Spleen (tissue), 13 donors: ENCODE measurements at places on chromosomes 6 and 20.

GRCh38 chr6:7136859-7137334 is 29.1 kb downstream of the RREB1 start:
- peaks cover 67% of the 10 kb centered on the region for H3K4me1 ChIP-seq
- H3K36me3 ChIP-seq, result no peaks in the 10 kb centered on the region
- H3K27ac ChIP-seq, result peak overlapping the region; percentile 68
- DNase-seq, result peak; percentile 76
- H3K4me3 ChIP-seq, result no peak overlapping the region

DNA sequence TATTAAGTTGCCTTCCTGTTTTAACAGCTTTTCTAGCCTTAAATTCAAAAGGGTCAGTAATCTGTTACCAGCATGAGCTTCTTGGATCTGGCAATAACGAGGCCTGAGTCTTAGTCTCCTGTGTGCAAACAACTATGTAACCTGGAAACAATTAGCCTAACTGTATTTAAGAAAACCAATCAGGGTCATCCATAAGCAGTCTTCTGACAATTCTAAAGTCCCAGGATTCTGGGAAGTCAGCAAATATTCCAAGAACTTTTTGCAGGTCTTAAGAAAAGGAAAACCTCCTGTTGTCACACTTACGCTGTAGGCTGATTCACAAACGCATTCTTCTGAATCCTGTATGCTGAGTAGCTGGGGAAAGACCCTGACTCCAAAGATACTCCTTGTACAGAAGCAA is 90.4 kb downstream of the COL12A1 start:
- no peaks in the 10 kb centered on the region for H3K27me3 ChIP-seq
- H3K4me1 ChIP-seq, result no peaks in the 10 kb centered on the region
- no peak overlapping the region for H3K27ac ChIP-seq
- no peak overlapping the region for H3K4me3 ChIP-seq

- no peak overlapping the region for H3K27ac ChIP-seq
- DNase-seq, result no peak
- H3K4me3 ChIP-seq, result no peak overlapping the region
- H3K4me1 ChIP-seq, result no peaks in the 10 kb centered on the region
- no peaks in the 10 kb centered on the region for H3K27me3 ChIP-seq
These were observed 272.3 kb downstream of the TENT5A start for GRCh38 chr6:81480139-81480538.

GRCh38 chr6:159973951-159974350 is 5.1 kb downstream of the IGF2R start:
- no peak overlapping the region for H3K4me3 ChIP-seq
- H3K4me1 ChIP-seq, result peaks cover 90% of the 10 kb centered on the region
- H3K27ac ChIP-seq, result peak overlapping the region; percentile 53
- DNase-seq, result no peak
- no peaks in the 10 kb centered on the region for H3K27me3 ChIP-seq

- peak; percentile 84 for DNase-seq
- H3K27me3 ChIP-seq, result peaks cover 17% of the 10 kb centered on the region
- no peaks in the 10 kb centered on the region for H3K36me3 ChIP-seq
- peaks cover 26% of the 10 kb centered on the region for H3K4me1 ChIP-seq
These were observed 631 bp downstream of the PLCB1 start for GRCh38 chr20:8132484-8133309.

GRCh38 chr6:26554697-26555504 is 16.7 kb downstream of the HMGN4 start:
- no peaks in the 10 kb centered on the region for H3K36me3 ChIP-seq
- no peaks in the 10 kb centered on the region for H3K27me3 ChIP-seq
- H3K4me3 ChIP-seq, result peak overlapping the region; percentile 4
- peaks cover 14% of the 10 kb centered on the region for H3K4me1 ChIP-seq
- H3K27ac ChIP-seq, result peak overlapping the region; percentile 87
- no peak for DNase-seq

- H3K27ac ChIP-seq, result no peak overlapping the region
- no peaks in the 10 kb centered on the region for H3K27me3 ChIP-seq
- H3K36me3 ChIP-seq, result no peaks in the 10 kb centered on the region
- H3K4me1 ChIP-seq, result no peaks in the 10 kb centered on the region
- no peak for DNase-seq
These were observed 139.2 kb downstream of the LRRC1 start for GRCh38 chr6:53934023-53934422.

- H3K36me3 ChIP-seq, result no peaks in the 10 kb centered on the region
- H3K27ac ChIP-seq, result no peak overlapping the region
- peaks cover 22% of the 10 kb centered on the region for H3K4me1 ChIP-seq
These were observed 23.0 kb downstream of the ZBP1 start for GRCh38 chr20:57596998-57597939.

DNA sequence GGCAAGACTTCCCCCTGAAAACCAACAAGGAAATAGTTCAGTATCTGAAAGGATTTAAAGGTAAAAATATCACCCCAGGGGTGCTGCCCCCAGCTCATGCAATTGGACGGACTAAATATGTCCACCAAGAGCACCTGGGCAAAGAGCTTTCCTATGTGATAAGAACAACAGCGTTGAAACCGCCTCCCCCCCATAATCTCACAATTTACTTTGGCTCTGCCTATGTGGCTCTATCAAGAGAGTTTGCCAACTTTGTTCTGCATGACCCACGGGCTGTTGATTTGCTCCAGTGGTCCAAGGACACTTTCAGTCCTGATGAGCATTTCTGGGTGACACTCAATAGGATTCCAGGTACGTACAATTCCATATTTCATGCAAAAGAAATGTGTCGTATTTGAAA is 35.8 kb downstream of the GCNT2 start:
- no peak for DNase-seq
- H3K4me1 ChIP-seq, result peaks cover 42% of the 10 kb centered on the region
- H3K4me3 ChIP-seq, result no peak overlapping the region
- H3K27ac ChIP-seq, result no peak overlapping the region

DNA sequence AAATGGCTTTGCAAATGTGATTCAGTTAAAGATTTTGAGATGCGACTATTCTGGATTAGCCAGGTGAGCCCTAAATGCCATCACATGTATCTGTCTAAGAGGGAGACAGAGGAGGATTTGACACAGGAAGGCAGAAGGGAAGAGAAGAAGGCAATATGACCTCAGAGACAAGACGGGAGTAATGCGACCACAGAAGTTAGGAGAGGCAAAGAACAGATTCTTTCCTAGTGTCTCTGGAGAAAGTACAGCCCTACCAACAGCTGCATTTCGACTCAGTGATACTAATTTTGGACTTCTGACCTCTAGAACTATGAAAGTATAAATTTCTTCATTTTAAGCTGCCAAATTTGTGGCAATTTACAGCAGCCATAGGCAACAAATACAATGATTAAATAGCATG is 24.2 kb upstream of the TPD52L1 start:
- H3K36me3 ChIP-seq, result no peaks in the 10 kb centered on the region
- no peaks in the 10 kb centered on the region for H3K4me1 ChIP-seq
- H3K27me3 ChIP-seq, result no peaks in the 10 kb centered on the region
- H3K27ac ChIP-seq, result no peak overlapping the region
- H3K4me3 ChIP-seq, result no peak overlapping the region
- no peak for DNase-seq

DNA sequence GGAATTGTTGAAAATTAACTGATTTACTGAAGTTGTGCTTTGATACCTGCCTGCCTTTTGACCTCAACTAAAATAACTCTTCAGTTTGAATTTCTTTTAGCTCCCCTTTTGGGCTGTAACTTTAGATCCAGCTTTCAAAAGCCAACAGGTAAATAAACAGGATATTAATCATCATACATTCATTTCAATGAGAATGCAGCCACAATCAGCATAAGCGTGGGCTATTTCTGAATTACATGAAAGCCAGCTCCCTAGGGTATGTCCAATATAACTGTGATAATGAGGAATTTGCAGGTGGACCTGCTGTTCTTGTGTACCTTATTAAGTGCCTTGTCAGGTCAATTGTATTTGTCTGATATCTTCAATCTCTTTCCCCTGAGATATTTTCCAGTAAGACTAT is 830.6 kb downstream of the KIF16B start:
- H3K4me1 ChIP-seq, result no peaks in the 10 kb centered on the region
- no peaks in the 10 kb centered on the region for H3K36me3 ChIP-seq

DNA sequence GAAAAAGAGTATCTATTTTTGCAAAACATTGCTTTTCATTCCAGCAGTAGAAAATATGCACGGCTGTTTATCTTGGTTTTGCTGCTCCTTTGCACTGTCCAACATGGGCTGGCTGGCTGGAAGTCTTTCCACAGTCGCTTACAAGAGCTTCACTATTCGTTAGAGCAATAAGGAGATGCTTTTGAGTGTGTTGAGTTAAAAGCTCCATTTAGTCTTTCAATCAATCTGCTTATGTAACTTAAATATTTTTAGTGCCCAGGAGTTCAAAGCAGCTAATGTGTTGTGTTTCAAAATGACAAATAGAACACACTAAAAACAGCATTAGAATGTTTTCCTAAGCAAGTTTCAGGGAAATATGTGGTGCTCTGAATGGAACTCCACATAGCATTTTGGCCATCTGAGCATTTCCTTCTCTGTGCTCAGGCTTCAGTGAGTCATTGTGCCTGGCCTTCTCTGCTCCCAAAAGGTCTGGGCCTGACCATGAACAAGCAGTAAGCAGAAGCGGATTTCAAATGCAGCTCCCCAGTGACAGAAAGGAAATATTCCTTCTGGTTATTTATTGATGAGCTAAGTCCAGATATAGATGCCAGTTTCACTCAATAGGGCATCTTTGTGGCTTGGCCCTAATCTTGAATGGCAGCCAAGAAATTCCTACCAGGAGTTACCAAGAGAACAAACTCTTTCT is 580.3 kb downstream of the TENT5A start:
- H3K27me3 ChIP-seq, result no peaks in the 10 kb centered on the region
- no peak overlapping the region for H3K4me3 ChIP-seq
- H3K36me3 ChIP-seq, result no peaks in the 10 kb centered on the region

- H3K27me3 ChIP-seq, result no peaks in the 10 kb centered on the region
- H3K36me3 ChIP-seq, result no peaks in the 10 kb centered on the region
- H3K4me1 ChIP-seq, result no peaks in the 10 kb centered on the region
These were observed 231.4 kb downstream of the CD109 start for GRCh38 chr6:73927421-73927820.

GRCh38 chr6:49775043-49775442 is 12.0 kb downstream of the PGK2 start:
- no peak overlapping the region for H3K27ac ChIP-seq
- H3K4me1 ChIP-seq, result no peaks in the 10 kb centered on the region
- H3K4me3 ChIP-seq, result no peak overlapping the region
- H3K36me3 ChIP-seq, result no peaks in the 10 kb centered on the region
- H3K27me3 ChIP-seq, result no peaks in the 10 kb centered on the region

- no peak overlapping the region for H3K27ac ChIP-seq
- H3K4me3 ChIP-seq, result no peak overlapping the region
- H3K27me3 ChIP-seq, result no peaks in the 10 kb centered on the region
- no peaks in the 10 kb centered on the region for H3K36me3 ChIP-seq
These were observed 102.0 kb downstream of the ADGRB3 start for GRCh38 chr6:68737061-68737460.

DNA sequence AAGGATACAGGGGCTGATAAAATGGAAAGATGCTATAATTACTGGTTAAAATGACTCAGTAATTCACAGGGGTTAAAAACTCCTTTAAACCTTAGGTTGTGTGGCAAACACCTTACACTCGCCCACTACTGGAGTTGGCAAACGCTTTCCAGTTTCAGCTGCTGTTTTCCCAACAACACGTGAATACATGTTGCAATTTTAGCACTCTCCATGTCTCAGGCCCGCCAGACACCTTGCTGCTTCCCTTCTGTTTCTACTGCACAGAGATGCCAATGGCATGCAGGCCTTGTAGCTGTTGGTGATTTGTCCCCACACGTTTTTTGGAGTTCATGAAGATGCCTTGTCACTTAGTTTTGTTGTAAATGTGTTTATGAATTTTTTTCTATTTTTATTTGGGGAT is 5.3 kb upstream of the TTPAL start:
- H3K4me3 ChIP-seq, result no peak overlapping the region
- no peaks in the 10 kb centered on the region for H3K27me3 ChIP-seq
- no peaks in the 10 kb centered on the region for H3K4me1 ChIP-seq
- no peak overlapping the region for H3K27ac ChIP-seq

- DNase-seq, result no peak
- no peaks in the 10 kb centered on the region for H3K27me3 ChIP-seq
- H3K4me1 ChIP-seq, result no peaks in the 10 kb centered on the region
- no peak overlapping the region for H3K27ac ChIP-seq
These were observed 295.6 kb downstream of the GRIK2 start for GRCh38 chr6:101689156-101689555.

GRCh38 chr6:16006681-16007080 is 122.2 kb upstream of the MYLIP start:
- no peaks in the 10 kb centered on the region for H3K36me3 ChIP-seq
- no peaks in the 10 kb centered on the region for H3K27me3 ChIP-seq
- no peaks in the 10 kb centered on the region for H3K4me1 ChIP-seq
- no peak overlapping the region for H3K27ac ChIP-seq
- DNase-seq, result no peak
- no peak overlapping the region for H3K4me3 ChIP-seq

DNA sequence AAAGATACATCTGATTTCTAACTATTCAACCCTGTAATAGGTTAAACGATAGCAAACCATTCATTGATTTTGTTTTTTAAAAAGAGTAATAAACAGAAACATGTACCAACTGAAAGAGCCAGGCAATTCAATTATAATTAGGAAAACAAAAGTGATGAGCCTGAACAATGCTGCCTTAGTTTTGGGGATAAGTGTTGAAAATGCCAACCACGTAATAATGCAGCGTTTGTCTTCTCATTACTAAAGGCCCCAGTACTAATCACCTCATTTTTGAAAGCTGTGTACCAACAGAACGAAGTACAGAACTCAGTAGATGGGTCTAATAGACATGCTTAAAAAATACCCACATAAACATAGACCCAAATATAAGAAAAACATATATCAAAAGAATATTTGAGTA is 663.6 kb upstream of the CHD6 start:
- no peaks in the 10 kb centered on the region for H3K36me3 ChIP-seq
- no peak overlapping the region for H3K4me3 ChIP-seq
- no peaks in the 10 kb centered on the region for H3K27me3 ChIP-seq
- H3K4me1 ChIP-seq, result no peaks in the 10 kb centered on the region

GRCh38 chr6:111813237-111813636 is 60.0 kb downstream of the FYN start:
- peaks cover 95% of the 10 kb centered on the region for H3K4me1 ChIP-seq
- peak overlapping the region; percentile 5 for H3K27ac ChIP-seq
- H3K27me3 ChIP-seq, result no peaks in the 10 kb centered on the region
- H3K36me3 ChIP-seq, result no peaks in the 10 kb centered on the region
- no peak overlapping the region for H3K4me3 ChIP-seq
